ENCODE measurements at places on chromosomes 2 and 18. TPM values are rescaled to one million over a fixed set of nuclear protein-coding genes. Genes with fewer than 3 reads are reported as not detected.

DNA sequence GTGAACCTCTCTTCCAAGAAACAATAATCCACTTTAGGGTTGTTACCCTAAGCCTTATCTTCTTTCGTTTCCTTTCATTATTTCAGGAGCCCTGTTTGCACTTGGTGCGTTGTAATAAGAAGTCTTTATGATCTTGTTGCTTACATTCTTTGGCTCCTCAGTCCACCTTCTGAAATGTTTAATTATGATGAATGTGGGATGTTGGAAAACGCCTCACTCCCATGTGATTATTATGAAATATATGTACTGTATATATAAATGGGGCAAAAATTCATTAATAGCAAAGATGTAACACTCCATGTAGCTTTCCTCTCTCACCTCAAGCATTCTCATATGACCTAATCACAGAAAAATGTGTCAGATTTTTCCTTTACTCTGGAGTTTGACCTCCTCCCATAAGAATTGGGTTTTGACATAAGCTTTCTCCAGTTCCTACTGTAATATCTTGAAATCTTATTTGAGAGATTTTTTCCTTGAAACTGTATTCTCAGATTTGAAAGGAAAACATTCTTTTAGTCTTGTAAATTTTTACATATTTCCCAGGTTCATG, 397.2 kb upstream of the FANCL start:
- peak; percentile 27 for DNase-seq

DNA sequence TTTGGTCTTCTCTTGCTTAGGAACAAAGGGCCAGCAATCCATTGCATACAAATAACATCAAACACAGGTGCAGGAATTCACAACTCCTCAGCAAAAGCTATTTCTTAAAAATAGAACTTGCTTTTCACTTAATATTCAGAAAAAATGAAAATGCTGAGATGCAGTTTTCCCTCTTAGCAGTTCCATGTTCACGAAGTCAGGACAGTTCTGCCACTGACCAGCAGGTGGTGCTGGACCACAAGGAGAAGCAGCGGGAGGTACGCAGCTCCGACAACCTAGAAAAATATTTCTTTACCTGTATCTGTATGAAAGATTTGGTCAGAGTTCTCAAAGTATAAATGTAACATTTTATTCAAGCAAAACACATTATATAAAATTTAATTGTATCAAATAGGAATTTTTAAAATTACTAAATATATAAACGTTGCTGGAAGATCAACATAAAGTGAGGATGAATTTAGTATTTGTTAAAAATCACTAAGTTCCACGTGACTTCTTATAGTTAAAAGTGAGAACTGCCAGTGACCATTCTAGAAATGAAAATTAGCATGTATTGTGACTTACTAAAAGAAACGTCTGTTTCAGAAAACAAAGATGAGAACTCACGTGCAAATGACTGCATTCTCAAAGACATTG, 48.8 kb downstream of the ADNP2 start:
- peak; percentile 81 for DNase-seq

GRCh38 chr2:152350155-152350679, 15.2 kb downstream of the FMNL2 start:
- DNase-seq: no peak

- no peak for DNase-seq
These were observed 342.3 kb downstream of the DCC start for GRCh38 chr18:52682260-52682659.

DNA sequence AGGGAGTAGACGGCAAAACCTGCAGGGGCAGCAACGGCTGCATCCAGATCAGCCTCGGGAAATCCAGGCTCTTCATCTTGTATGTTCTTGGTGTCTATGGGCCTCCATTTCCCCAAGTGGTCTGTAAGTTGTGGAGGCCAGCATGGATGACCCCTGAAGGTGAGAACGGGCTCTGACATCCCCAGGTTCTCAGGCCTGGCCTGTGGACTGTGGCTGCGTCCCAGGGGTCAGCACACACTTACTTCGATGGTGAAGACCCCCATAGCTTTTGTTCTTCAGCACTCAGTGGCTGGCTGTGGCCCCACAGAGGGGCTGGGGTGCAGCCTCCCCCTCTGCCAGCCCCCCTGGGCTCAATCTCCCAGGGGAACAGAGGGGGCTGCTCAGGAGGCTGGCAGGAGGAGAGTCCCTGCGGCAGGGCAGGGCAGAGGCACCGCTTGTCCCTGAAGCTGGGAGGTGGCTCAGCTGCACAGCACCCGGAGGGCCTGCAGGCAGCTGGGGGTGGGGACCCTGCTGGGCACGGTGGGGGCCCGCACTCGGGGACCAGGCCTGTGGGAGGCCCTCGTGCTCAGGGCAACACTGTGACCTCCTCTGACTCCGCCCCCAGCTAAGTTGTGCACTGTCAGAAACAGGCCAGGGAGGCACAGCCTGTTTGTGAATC, 3.8 kb downstream of the SLC66A3 start:
- no peak for DNase-seq

- DNase-seq: peak; percentile 60
These were observed 46.8 kb downstream of the EPG5 start for GRCh38 chr18:45920367-45920766.

GRCh38 chr2:53093355-53093754, 674.2 kb upstream of the CHAC2 start:
- no peak for DNase-seq

Gene OTX1
- total RNA-seq: 2.3 TPM

Gene POTEF
- not detected for total RNA-seq

Gene LTBP1
- total RNA-seq: 34.0 TPM

GRCh38 chr18:67639872-67640271, 123.4 kb upstream of the DSEL start:
- DNase-seq: peak; percentile 64

DNA sequence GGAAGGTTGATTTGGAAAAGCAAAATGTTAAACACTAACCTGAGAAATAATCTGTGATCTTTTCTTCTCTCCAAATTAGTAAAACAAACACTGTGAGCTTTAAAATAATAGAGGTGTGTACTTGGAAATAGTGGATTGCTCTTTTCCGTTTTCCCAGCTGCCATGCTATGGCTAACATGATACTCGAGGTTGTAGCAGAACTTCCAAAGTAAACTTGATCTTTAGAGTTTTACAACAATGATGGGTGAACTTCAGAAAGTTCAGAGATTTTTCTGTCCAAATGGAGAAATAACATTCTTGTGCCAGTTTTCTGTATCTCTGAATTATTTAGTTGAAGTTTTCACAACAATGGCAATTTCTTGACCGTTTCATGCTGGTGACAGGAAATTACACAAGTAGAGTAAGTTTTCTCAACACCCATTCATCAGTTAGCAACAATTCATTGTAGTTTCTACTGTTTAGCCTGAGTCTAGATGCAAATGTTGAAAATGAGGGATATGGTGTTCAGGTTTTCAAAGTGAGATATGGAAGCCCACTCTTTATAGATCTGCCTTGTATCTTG, 135.3 kb upstream of the CTAGE1 start:
- DNase-seq: no peak

Gene SMCHD1
- total RNA-seq: 61.0 TPM

GRCh38 chr2:232339121-232340081, 39.1 kb upstream of the ALPP start:
- DNase-seq: no peak

Gene CHRNG
- not detected for total RNA-seq

Gene ELOA2
- not detected for total RNA-seq

GRCh38 chr2:8441986-8442385, 239.9 kb upstream of the ID2 start:
- DNase-seq: no peak

Gene ALK
- 0.87 TPM for total RNA-seq

- DNase-seq: no peak
These were observed 6.8 kb upstream of the CHMP1B start for GRCh38 chr18:11844436-11844835.

Gene PER2
- 13.0 TPM for total RNA-seq

Gene DES
- total RNA-seq: not detected

GRCh38 chr2:97697252-97698235, 15.8 kb upstream of the ZAP70 start:
- DNase-seq: peak; percentile 89

Gene ANKRD62
- total RNA-seq: not detected

GRCh38 chr2:28347193-28347592, 45.5 kb upstream of the FOSL2 start:
- no peak for DNase-seq

DNA sequence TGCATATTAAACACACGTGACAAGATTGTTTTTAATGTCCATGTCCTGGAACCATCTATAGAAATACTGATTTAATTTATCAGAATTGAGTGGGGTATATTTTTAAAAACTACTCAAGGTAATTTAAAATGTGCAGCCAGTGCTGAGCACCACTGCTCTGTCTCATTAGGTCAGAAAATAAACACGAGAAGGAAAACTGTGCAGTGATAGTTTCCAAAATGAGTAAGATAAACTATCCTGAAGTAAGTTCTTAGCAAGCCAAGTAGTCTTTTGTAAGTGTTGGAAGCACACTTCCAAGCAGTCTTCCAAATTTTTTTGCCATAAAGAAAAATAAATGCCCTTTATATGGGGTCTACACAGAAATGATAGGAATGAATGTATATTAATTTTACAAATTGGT, 93.8 kb upstream of the DNAJC10 start:
- DNase-seq: no peak

Gene BCL11A
- 3.1 TPM for total RNA-seq

Gene EPAS1
- 77.0 TPM for total RNA-seq

Gene ESPNL
- total RNA-seq: not detected

DNA sequence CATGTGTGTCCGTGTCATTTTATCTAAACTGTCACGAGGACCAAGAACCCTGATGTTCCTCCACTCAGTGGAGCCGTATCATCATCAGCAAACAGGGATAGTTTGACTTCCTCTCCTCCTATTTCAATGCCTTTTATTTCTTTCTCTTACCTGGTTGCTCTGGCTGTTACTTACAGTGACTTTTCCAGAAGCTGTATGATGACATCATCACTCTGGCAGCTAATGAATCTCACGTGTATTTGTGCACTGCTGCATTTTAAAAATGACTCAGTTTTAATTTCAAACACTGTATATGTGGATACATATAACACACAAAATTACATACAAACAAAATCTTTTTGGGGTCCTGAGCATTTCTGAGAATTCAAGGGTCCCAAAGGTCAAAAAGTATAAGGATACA, 481.4 kb downstream of the CDH2 start:
- DNase-seq: peak; percentile 41

Gene ACOXL
- total RNA-seq: 15.5 TPM

- peak; percentile 75 for DNase-seq
These were observed 128.8 kb upstream of the MSH6 start for GRCh38 chr2:47653902-47654789.

Gene SLC4A5
- total RNA-seq: 0.40 TPM

Gene C1GALT1C1L
- not detected for total RNA-seq

Gene BMP10
- not detected for total RNA-seq

GRCh38 chr2:201150454-201151020, 32.4 kb upstream of the CASP10 start:
- no peak for DNase-seq

GRCh38 chr2:20650877-20651730, at the start of gene HS1BP3:
HS1BP3 (minus strand) TSS chr2:20651098; CDS start chr2:20651063, 35 bp downstream.
- peak; percentile 91 for DNase-seq

Gene TTC27
- total RNA-seq: 33.5 TPM

Gene ALPP
- total RNA-seq: 14.4 TPM

Gene TET3
- 6.1 TPM for total RNA-seq

Gene PLEKHH2
- total RNA-seq: 2.7 TPM

DNA sequence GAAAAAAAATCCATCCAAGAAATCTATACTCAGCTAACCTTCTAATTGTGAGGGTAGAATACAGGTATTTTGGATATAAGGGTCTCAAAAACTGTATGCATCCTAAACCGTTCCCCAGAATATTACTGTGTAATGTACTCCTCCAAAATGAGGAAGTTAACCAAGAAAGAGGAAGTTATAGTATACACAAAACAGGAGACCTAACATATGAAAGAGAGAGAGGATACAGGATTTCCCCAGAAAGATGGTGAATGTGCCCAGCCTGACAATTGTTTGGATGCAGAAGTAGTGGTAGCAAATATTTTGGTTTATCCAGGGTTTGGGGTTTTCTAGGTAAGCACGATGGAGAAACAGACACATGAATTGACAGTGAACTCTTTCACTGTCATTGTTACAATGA, 50.6 kb downstream of the GALNT3 start:
- no peak for DNase-seq

Gene UGT1A10
- not detected for total RNA-seq

DNA sequence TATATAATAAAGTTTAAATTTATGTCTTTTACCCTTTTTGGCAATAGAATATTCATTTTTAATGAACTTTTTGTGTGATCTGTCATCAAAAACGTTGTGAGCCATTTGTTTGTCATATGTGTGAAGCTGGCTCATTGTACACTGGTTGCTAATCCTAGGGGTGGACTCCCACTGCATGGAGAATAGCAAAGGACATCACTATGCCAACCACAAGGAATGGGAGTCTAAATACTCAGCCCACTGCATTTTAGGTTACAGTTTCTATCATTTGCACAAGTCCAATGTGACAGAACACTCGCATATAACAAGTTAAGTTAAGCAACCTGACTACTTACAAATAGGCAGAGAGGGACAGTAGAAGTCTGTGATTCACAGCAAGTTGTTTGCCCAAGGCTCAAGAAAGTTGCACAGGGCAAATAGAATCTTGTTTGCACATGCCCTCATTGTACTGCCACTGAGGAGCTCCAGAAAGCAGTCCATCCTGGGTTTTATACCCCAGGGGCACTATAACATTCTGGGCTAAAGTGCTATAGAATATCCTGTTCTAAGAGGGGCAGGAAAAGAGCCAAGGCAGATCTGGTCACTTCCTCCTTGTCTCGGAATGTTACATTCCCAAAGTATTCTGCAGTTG, 545.9 kb upstream of the GCFC2 start:
- DNase-seq: peak; percentile 42

- DNase-seq: no peak
These were observed 142.6 kb upstream of the MSH6 start for GRCh38 chr2:47640356-47640755.

Gene LHCGR
- total RNA-seq: not detected

Gene PRKAG3
- not detected for total RNA-seq

DNA sequence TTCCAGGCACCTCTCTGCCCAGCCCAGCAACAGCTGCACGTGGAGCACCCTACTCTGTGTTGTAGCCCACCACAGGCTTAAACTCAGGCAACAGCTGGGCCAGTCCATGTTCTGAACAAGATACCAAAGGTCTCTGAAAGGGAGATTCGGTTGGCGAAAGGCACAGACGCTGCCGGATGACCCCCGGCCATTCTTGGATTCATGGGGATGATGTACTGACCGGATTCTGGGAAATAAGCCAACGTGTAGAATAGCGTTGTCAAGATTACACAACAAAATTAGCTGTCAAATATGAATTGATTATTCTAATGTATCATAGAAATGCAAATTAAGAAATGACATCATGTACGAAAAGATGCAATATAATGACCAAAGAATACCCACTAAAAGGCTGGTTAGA, 283.0 kb upstream of the PXDN start:
- DNase-seq: no peak

DNA sequence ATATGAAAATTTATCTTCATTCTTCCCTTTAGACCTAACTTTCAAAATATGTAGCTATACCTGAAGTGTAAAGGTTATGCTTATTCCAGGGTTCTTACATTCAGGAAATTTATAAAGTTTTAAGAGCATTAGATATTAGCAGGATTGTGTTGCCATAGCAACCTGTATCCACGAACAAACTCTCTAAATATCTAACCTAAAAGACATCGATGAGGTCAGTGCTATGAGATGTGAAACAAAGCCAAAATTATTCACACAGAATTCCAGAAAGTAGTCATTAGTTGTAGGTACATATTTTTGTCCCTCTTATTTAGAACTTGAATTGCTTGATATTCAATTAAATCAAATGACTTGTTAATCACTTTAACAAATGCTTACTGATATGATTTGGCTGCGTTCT, 705.3 kb downstream of the SOCS6 start:
- no peak for DNase-seq
